ENCODE measurements at places on chromosomes 12 and 14. TPM values are rescaled to one million over a fixed set of nuclear protein-coding genes. Genes with fewer than 3 reads are reported as not detected.

Gene ASB2
- not detected for total RNA-seq

Gene BEGAIN
- 0.54 TPM for total RNA-seq

Gene KRT75
- total RNA-seq = not detected

- DNase-seq = no peak
Observed at GRCh38 chr12:123076604-123077297, 74.1 kb downstream of the PITPNM2 start.

DNA sequence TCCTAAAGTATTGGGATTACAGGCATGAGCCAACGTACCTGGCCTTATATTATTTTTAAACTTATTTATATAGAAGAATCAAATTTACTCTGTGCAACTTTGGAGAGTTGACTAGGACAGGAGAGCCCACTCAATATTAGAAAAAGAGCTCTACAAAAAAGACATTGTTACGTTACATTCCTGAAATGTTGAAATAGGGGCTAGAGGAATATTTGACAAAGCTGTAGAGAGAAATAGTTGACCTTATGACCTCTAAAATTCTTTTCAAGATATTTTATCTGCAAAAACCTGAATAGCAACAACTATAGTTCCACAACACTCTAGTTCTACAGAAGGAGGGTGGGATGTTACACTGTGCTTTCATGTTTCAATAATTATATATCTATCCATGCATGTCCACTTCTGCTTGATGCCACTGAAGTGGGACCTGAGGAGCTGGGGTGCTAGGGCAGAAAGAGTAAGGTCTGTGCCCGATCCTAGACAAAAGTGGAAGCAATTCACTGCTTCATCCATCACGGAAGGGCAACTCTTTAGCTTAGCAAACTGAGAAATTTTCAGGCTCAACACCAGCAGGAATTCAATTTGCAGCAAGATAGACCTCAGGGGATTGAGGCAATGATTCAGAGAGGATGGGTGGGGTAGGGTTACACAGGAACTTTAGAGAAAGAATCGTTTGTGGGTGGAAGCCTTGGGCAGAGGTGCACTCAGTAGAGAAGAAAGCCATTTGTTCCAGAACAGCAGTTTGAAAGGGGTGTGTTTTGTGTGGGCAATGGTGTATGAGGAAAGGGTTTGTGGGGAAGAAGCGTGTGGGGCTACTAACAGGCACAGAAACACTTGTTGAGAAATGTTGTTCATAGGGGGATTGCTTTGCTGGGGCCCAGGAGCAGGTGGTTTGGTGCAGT, 16.0 kb upstream of the RNASE10 start:
- DNase-seq = no peak

- DNase-seq = no peak
Observed at GRCh38 chr14:59356312-59356711, 108.9 kb downstream of the GPR135 start.

- peak; percentile 66 for DNase-seq
Observed at GRCh38 chr12:16939871-16940306, 333.9 kb upstream of the LMO3 start.

DNA sequence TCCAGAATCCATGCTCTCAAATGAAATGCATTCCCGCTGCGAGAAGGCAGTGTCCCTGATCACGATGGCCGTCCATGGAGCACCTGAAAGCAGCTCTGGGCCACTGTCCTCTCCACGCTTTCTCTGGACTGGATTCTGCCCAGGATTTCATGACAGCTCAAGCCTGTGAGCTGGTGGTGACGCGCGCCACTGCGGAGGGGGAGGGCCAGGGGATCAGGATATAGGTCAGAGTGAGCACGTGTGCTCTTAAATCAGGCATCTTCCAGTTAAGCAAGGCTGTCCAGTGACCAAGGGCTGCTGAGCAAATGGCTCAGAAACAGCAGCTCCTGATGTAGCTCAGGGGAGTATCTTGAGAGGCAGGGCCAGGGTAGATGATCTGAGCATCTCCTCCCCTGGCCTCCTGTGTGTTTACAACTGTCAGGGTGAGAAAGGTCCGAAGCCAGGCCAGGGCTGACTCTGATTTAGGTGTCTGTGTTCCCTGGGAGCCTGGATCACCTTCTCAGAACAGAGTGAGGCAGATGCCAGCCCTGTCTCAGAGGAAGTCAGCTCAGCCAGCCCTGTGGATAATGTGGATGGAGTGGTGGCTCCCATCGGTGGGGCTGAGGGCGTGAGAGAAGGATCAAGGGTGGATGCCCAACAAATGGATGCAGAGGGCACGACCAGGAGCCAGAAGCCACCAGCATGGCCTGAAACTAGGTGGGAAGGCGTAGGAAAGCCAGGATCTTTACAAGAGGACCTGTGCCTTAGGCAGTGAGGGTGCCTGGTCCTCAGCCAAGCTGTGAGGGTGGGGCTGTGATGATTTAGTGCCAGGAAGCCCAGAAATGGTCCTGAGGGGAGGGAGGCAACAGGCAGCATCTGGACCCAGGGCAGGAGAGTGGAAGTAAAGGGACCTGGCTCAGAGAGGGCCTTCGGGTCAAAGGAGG, 55.3 kb downstream of the ELK3 start:
- DNase-seq = peak; percentile 47
